Right renal pelvis (tissue), 4 donors: ENCODE measurements at places on chromosomes 2 and 18.

GRCh38 chr2:124267794-124268193 lies 242.7 kb downstream of the CNTNAP5 start:
- no peak for DNase-seq

DNA sequence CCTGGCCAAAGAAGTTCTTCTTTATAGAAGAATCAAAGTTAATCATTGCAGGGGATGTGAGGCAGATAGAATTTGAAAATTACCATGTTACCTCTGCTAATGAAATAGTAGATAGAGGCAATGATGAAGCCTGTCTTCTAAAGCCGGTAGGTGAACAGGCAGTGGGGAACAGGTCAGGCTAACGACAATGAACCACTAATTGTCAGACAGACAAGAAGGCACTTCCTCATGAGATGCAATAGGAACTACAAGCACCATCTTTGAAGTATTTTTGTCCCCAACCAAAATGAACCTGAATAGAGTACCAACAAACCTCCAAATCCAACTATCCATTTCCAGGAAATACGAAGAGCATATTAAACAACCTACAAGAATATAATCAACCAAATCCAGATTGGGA lies 41.6 kb upstream of the RAB31 start:
- DNase-seq, result no peak

DNA sequence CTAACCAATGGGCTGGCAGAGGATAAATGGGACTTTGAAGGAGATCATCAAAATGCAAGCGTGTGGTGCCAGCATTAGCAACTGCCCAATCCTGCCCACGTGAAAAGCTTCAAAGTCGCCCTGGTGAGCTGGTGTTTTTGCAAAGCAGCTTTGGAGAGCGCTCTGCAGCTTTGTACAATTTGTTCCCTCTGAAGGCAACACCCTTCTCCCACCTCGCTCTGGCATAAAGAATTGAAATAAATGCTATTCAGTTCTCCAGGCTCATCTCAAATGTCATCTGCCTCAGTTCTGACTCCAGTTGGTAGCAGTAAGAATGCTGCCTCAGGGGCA lies 3.5 kb downstream of the COPS9 start:
- no peak for DNase-seq

GRCh38 chr18:25146512-25146910 lies 205.5 kb downstream of the ZNF521 start:
- DNase-seq, result no peak

- DNase-seq, result no peak
Observed at GRCh38 chr2:29062371-29062770, 12.0 kb downstream of the PCARE start.

DNA sequence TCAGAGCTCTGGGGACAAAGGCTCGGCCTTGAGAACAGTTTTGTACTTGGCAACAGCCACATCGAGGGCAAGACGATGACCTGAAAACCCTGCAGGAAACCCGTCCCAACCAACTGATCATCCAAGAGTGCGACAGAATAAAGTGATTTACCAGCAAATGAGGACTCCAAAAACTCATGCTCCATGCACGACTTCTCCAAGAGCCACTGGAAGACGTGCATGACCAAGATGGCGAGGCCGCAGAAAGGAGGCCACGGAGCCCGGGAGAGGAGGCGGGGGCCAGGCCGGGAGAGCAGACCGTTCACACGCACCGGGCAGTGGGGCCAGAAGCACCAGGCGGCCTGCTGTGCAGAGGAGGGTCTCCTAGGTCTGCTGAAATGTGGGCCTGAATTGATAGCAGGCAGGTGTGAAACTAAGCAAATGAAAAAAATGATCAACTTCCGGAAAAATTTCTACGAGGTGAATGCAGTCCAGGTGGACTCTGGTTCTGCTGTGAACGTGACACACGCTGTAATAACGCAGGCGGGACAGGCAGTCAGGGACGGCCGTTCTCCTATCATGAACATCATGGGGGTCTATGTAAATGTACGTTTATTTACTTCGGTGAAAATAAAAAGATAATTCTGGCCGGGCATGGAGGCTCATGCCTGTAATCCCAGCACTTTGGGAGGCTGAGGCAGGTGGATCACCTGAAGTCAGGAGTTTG lies 252.2 kb downstream of the HDAC4 start:
- no peak for DNase-seq

- DNase-seq, result no peak
Observed at GRCh38 chr2:41905597-41906337, 142.1 kb upstream of the PKDCC start.
